Fibroblast of the conjunctiva (primary cell): ENCODE measurements at places on chromosomes 16 and 17.

- no peak for DNase-seq
Observed at GRCh38 chr17:75069783-75070182, 18.0 kb upstream of the SLC16A5 start.

DNA sequence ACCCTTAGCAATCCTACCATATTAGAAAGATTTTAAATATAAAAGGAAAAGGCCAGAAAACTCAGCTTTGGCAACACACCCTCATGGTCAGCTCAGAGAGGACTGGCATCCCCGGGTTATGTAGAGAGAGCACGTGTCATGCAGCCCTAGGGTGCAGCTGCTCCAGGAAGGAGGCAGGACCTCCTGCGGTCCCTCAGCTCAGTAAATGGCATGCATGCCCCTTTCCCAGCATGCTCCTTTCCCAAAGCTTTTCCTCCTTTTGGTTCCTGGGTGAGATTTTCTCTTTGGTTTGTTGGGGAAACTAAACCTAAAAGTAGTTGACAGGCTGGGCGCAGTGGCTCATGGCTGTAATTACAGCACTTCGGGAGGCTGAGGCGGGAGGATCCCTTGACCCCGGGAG, 3.9 kb downstream of the GAN start:
- no peak for DNase-seq

DNA sequence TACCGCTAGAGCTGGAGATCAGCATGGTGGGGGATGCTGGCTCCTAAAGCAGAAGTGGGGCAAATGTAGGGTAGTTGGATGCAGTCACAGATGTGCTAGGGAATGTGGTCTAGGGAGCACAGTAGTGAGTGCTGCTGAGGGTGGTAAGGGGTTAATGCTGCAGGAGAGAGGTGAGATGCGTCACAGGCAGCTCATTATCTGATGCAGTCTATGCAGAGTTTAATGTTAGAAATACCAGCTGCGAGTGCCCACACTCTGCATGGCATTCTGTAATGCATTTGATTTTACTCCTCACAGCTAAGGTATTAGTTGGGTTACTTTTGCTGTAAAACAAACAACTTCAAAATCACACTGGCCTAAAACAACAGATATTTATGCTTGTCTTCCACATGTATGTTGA, 491.3 kb upstream of the HSBP1 start:
- no peak for DNase-seq

GRCh38 chr17:66580956-66581391, 253.9 kb upstream of the CACNG5 start:
- peak; percentile 20 for DNase-seq

DNA sequence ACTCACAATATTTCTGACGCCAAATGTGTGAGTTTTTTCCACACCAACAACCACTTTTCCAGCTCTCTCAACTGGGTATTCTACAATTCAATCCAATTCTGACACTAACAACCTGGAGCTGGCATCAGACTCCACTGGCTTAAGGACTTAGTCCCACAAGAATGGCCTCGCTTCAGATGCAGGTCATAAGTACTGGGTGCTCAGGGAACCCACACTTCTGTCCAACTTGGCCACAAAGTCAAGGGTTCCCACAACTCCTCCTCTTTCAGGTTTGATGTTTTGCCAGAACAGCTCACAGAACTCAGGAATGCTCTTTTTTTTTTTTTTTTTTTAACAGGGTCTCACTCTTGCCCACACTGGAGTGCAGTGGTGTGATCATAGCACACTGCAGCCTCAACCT, 56.1 kb upstream of the TMC5 start:
- DNase-seq: no peak

GRCh38 chr16:51939378-51939871, 607.5 kb downstream of the TOX3 start:
- no peak for DNase-seq

GRCh38 chr17:78899361-78900260, 3.4 kb downstream of the CEP295NL start:
- no peak for DNase-seq
